ENCODE measurements at places on chromosomes 3 and 15.

DNA sequence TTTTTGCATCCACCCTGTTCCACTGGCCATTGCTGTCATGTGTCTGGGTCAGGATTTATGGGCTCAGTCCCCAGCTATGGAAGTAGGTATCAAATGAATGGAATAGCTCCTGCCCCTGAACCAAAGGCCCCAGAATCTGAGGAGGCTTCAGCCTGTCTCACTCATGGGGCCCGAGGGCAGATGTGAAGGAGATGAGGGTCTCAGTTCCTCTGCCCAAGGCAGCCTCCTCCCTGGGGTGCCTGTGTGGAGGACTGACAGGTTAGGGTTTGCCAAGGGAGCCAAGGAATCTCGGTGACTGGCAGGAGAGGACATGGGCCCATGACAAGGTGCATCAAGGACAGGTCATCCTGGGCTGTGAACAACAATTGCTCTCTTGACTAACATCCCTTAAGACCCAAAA lies 70.4 kb downstream of the CPN2 start:
- DNase-seq = no peak

DNA sequence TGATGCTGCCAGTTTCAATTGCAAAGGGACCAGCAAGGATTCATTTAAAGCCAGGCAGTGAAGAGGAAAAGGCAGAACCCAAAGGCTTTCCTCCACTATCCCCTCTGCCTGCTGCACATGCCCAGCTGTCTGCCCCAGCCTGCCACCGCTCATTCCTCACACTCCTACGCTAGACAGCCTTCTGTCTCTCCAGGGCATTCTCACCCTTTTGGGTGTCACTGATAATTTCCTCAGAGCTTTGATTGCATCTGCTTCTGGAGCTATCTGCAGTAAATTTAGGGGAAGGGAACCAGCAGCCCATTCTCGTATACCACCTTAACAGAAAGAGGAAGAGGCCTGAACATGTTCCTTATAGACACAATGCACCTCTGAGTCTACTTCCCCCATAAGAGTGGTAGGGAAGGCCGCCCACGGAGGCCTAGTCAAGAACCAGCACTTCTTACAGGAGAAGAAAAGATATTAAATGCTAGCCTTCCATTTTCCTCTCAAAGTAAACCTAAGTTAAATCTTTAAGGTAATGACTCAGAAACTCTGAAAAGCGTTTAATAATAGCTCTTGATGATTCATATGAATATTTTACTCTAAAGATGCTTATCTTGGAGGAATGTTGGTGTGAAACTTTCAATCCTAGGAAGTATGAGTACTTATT lies 20.9 kb downstream of the NUDT16 start:
- peak; percentile 49 for DNase-seq

- DNase-seq = peak; percentile 99
Measured at GRCh38 chr3:29335438-29335837, 54.6 kb downstream of the RBMS3 start.

DNA sequence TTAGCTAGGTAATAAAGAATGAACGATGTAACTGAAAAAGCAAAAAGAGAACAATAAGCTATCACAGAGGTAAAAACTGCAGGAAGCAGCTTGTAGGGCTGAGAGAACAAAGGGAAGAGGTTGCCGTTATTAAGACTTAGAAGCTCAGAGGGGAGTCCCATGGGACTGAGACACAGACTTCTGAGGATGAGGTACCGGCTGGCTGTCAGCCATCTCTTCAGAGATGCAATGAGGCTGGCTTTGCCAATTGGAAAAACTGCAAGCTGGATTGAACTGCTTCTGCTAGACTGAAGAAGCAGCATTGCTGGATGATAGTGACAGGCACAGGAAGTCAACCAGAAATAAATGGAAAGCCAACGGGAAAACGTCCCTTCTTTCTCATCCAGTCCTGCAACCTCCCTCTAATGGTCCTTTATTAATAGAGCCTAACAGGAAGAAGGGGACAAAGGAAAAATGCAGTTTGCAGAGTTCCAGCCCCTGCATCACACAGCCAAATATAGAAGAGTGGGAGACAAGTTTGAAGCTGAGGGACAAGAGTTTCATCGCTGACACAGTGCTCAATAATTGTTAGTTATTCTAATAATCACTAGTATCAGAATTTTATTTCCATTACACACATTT lies 21.1 kb upstream of the KLHL6 start:
- peak; percentile 29 for DNase-seq

DNA sequence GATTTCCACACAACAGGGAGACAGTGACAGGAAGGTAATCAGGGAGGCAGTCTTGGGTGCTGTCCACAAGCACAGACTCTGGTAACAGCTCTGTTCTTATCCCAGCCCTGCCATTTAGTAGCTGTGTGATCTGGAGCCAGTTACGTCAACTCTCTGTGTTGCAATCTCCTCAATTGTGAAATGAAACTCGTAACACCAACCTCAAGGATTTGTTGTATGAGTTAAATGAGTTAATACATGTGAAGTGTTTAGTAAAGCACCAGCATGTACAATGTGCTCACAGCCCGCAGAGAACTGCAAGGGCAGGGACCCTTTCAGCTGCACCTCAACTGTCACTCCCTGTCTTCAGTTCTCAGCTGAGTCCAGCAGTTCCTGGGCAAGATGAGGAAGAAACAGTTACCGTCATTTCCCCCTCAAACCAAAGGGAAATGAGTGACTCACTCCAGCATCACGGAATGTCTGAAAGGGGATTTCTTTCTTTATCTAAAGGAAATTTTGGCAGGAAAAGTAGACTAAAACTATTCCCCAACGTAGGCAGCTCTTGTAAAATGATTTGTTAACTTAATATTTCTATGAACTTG lies 39.9 kb upstream of the MB21D2 start:
- DNase-seq = peak; percentile 93

DNA sequence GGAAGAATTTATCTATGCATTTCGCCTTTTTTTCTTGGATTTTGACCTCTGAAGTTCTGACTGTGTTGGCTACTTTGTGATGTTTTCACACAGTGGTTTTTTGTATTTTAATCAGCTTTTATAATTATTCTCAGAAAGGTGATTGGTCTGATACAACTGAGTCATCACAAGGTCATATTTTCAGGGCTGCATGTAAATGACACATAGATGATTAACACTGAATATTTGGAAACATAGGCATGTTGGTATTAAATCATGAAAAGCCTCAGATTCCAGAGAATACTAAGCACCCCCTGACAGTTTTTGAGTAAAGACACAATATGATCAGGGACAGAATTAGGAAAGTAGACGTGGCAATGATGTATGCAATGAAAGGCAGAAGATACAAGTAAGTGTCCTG lies 175.5 kb upstream of the SLCO3A1 start:
- no peak for DNase-seq

DNA sequence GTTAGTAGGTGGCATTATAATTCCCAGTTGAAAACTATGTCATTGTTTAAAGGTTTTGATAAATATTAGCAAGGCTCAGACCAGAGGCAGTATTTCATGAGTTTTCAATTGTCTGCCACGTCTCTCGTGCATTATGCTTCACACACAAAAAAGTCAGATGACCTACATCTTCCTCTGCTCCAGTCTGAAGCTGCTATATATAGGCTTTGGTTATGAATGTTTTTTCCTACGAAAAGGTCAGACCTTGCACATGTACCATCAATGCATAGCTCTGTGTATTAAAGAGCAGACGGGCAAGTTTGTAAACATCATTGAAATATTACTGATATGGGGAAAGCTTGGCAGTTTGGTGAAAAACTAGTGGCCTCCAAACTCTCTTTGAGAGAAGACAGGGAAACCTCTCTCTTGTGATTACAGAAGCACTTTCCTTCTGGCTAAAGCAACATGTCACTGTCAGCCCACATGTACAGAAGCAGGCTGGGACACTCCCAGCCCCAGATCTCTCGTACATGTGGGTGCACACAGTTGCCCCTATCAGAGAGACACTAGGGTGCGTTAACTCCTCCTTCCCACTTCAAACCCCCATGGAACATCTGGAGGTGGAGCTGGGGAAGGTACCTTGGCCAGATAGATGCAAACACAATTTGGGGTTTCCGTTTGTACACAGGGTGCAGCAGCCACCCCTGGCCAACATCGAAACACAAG lies 184.0 kb upstream of the BCL6 start:
- DNase-seq = no peak

DNA sequence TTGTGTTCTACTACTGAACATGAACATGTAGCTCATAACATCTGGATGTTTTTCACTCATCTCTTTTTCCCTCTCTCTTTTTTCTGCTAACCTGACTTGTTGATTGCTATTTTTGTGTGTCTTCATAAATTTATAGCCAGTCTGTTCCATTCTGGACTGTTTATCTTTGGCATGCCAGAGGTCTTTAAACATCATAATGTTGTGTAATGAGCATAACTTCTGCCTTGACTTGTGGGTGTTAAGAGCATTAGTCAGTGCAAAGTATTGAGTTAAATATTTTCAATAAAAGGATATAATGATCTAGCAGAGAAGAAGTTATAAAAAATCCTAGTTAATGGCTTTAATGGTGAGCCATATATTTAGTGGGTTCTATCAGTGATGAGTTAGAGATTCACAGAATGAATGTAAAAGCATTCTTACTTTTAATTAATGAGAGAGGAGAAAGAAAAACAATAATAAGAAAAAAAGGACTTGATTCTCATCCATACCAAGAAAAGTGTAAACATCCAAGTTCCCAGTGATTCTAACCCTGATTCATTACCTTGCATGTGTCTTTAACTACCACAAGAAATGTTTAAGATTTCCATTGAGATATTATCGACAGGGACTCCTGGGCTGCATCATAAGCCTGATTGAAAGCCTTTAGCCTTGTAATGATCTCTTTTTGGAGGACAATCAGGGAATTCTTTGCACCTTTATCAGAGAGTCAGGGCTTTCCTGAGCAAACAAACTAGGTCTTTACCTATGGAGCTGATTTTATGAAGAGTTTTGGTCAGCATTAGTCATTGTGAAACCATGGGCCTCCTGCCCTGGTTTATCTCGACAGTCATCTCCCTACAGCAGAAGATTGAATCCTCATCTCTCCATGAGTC lies 22.9 kb downstream of the MITF start:
- peak; percentile 77 for DNase-seq

DNA sequence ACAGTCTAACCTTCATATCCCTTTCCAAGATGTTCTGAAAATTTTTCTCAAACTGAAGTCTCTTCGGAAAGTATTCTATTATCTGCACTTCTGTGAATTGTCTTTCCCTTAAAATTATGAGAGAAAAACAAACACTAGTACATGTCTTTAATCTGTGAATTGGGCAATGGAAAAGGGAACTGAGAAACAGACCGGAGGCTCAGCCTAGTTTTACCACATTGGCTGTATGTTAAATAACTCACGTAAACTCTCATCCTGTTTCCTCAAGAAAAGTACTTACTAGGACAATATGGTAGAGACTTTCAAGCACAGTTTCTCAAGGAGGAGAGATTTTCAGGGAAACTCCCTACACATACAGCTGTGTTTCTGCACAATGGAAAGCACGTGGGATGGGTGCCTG lies 982.2 kb upstream of the SEMA6D start:
- no peak for DNase-seq

GRCh38 chr3:9902372-9903237 lies at the start of gene IL17RE:
IL17RE (plus strand) TSS chr3:9902848; CDS start chr3:9902933, 85 bp downstream.
- no peak for DNase-seq

GRCh38 chr3:160099834-160100233 lies 111.2 kb downstream of the IL12A start:
- DNase-seq = no peak

GRCh38 chr3:197027896-197028727 lies 1.5 kb downstream of the MELTF start:
- no peak for DNase-seq

- DNase-seq = peak; percentile 49
Measured at GRCh38 chr3:11643201-11643603, 513 bp downstream of the VGLL4 start.

DNA sequence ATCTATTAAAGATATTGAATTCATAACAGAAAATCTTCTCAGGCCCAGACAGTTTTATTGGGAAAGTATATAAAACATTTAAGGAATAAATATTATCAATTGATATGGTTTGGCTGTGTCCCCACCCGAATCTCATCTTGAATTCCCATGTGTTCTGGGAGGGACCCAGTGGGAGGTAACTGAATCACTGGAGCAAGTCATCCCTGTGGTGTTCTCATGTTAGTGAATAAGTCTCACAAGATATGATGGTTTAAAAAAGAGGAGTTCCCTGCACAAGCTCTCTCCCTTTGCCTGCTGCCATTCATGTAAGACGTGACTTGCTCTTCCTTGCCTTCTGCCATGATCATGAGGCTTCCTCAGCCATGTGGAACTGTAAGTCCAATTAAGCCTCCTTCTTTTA lies 160.5 kb downstream of the ANO10 start:
- DNase-seq = no peak

DNA sequence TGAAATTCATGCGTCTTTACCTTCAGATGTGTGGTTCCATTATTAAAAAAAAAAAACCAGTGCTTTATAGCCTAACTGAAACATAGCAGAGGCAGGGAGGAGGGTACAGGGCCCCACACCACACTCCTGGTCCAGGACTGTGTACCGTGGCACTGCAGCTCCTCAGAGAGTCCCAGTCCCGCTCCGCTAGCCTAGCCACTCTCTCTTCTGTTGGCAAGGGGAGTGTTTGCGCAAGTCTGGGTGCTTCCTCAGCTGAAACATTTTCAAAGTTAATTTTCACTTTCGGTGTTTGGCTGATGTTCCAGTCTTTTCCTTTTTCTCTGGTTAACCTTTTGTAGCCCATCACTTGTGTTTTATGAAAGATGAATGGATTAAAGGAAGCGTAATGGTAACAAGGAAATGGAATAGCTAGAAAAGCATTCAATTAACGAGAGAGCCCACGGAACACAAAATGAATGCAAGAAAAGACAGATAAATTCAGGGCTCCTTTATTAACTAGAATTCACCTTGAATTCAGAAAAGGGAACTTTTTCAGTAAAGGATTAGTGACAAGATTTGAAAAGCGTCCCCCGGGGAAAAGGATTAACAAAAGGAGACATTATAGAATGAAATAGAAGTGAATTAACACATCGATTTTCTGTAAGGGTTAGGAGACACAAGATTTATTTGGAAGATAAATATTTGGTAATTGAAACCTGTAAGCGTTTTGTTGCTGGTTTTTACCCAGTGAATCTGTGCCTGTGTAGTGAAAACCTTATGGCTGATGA lies 177.0 kb downstream of the CACNA2D3 start:
- no peak for DNase-seq

GRCh38 chr15:92811148-92811913 lies 88.8 kb upstream of the CHD2 start:
- no peak for DNase-seq

- no peak for DNase-seq
Measured at GRCh38 chr3:56855856-56856512, 54.2 kb upstream of the ARHGEF3 start.

GRCh38 chr15:80275961-80276360 lies 23.9 kb upstream of the CTXND1 start:
- DNase-seq = peak; percentile 18

DNA sequence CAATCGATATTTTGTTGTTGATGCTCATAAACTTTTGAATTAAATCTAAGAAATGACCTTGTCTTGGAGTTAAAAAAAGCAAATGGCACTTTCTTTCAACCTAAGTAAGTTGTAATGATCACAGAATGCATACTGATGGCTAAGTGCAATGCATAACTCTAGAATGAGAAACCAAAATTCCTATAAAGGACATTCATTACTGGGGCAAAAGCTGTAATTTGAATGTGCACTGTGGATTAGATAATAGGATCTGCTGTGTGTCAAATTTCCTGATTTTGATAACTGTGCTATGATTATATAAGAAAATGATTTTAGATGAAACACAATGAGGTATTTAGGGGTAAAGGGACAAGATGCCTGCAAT lies 14.3 kb downstream of the SIAH2 start:
- no peak for DNase-seq

All from AG10803 (cell line).